NCI-H2029 (cell line): ENCODE measurements at places on chromosomes 12 and 14.

GRCh38 chr12:68506619-68507018 is 104.1 kb upstream of the RAP1B start:
- DNase-seq = no peak

GRCh38 chr12:111792155-111792855 is 25.6 kb downstream of the ALDH2 start:
- DNase-seq = no peak

GRCh38 chr12:95848575-95849388 is 10.0 kb upstream of the SNRPF start:
- peak; percentile 25 for DNase-seq

- no peak for DNase-seq
Observed at GRCh38 chr12:83389237-83389996, 702.7 kb downstream of the TMTC2 start.

GRCh38 chr12:127485528-127485927 is 781.4 kb upstream of the TMEM132C start:
- DNase-seq = no peak

GRCh38 chr12:125143491-125143890 is 78.3 kb downstream of the AACS start:
- DNase-seq = peak; percentile 29

DNA sequence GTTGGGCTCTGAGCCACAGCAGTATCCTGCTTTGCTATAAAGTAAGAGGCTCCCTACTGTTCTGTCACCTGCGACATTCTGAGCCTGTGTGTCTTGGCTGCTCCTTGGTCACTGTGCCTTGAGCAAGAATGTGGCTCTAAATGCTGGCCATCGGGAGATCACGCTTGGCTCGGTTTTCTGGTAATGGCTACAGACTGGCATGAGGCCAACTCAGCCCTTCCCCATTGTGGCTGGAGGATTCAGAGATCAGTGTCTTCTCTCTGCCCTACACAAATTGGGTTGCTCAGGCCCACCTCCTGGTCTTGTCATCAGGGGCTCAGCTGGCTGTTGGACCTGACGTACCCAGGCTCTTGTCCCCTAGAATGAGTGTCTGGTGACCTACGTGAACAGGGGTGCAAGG is 94.5 kb downstream of the PLXNC1 start:
- DNase-seq = no peak

DNA sequence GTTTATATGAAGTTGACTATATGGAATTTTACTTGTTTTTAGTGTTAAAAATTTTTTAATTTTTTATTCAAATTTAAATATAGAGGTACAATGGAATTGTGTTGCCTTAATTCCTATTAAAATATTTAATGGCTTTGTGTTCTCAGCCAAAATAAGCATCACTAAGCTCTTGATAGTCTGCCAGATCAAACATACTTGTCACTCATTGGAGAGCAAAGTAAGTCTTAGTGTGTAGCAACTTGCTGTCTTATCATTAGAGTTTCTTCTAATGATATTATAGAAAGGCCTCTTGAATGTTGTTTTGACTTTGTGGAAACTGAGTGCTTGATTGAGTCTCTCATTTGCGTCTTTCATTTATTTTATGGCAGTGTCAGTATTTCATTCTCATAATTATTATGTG is 10.7 kb downstream of the SFSWAP start:
- DNase-seq = no peak

DNA sequence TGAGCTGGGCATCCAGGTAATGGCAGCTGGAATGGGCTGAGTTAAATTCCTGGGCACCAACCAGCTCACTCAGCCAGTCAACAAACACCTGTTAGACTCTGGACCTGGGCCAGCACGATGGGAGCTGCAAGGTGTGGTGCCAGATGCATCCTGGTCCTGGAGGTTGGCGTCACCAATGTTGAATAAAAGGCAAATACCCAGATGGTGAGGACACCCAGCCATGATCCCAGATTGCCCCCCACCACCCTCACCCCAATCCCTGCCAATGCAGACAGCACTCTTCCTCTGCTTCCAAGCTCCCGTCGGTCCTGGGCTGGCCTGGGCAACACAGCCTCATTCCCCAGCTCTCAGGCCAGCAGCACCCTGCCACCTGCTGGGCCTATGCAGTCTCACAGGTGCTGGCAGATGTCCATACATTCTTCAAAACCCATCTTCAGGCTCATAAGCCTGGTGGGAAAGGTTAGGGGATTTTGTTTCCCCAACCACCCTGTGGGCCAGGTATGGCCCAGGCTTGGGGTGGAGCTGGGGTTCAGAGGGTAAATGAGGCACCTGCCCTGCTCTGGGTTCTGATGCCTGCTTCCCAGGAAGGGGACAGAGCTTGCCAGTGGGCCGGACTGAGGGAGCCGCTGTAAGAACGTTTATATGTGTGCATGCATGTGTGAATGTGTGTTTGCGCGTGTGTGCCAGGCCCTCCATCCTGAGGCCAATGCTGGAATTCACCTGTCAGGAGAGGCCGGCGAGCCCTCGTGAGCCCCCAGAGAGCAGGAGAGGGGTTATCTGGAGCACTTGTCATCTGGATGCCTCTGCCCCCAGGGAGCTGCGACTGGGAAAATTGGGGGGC is 58.0 kb downstream of the LGMN start:
- DNase-seq = peak; percentile 60

DNA sequence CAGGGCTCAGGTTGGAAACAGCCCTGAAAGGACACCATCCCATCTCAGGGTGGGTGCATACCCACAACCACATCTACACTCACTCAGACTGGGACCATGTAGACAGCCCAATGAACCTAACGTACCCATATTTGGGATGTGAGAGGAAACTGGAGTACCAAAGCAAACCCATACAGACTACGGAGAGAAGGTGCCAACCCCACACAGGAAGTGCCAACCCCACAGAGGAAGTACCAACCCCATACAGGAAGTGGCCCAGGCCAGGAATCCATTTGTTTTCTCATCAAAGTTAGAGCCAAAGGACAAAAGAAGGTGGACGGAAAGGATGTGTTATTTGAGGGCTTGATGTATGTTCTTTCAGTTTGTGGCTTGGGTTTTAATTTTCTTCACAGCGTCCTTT is 19.5 kb upstream of the SPIC start:
- DNase-seq = no peak

GRCh38 chr14:87934185-87934584 is 58.8 kb downstream of the GALC start:
- no peak for DNase-seq

DNA sequence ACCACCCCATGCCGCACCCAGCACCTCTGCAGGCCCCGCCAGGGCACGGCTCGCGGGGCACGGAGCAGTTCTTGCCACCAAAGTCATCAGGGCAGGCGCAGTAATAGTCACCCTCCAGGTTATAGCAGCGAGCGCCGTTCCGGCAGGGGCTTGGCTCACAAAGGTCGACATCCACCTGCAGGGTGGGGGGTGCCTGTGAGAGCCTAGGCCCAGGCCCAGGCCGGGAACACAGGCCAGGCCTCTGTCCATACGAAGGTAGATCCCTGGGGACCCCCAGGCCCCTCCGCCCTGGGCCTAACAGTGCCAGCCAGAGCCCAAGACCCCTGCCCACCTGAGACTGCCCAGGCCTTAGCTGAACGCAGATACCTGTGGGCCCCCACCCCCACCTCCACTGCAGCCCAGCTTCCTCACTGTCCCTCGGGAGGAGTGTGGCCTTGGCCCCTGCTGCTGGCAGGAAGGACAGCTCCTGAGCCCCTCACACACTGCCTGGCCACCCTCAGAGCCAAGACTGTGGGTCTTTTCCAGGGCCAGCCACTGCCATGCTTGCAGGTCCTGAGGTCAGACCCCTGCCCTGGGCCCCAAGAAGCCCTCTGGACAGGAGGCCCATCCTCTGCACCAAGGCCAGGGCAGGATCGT is 19.3 kb downstream of the JAG2 start:
- no peak for DNase-seq

GRCh38 chr12:114769634-114770033 is 85.7 kb upstream of the TBX3 start:
- no peak for DNase-seq

- no peak for DNase-seq
Observed at GRCh38 chr14:87567618-87568295, 425.2 kb downstream of the GALC start.

GRCh38 chr14:72154645-72155378 is 222.6 kb downstream of the RGS6 start:
- no peak for DNase-seq

DNA sequence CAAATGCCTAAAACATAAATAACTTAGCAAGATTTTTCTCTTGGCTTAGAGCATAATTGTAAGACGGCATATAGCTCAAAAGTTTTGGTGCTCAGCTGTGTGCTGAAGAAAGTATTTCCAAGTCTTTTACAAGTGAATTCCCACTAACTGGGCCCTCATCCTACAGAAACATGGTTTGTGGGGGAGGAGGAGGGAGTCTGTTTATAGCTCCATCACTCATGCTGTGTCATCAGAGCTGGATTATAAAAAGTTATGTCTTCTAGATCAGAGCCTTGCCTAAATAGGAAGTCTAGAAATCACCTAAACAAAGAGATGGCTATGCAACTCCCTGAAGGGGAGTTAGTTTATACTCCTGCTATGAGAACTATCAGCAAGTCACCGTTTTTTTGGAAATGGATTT is 65.9 kb upstream of the OTOGL start:
- no peak for DNase-seq

DNA sequence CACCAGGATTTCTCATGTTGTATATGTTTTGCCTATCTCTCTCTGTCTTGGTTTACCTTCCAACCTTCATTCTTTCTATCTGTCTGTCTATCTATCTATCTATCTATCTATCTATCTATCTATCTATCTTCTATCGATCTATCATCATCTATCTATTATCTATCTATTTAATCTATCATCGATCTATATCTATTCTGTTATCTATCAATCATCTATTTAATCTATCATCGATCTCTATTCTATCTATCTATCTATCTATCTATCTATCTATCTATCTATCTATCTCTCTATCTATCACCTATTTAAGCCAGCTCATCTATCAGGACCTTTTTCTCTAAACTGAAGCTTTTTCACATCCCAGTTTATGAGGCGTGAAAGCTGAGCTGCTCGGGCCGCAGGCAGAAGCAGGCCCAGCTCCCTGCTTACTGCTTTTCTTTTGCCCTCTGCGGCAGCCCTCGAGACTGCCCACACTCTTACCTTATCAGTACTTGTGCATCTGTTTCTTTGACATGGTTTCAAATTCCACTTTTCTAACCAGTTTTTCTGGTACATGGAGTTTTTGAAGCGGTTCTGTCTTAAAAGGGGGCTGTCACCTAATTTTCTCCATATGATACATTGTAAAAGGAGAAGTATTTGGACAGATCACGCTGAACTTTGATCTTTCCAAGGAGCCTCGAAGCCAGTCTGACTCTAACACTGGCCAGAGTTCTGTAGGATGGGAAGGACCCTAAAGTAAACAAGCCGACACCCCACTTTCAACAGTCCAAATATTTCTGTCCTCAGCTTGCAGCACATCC is 44.4 kb upstream of the GSG1 start:
- no peak for DNase-seq

GRCh38 chr12:62268956-62269355 is 8.8 kb downstream of the USP15 start:
- DNase-seq = no peak

GRCh38 chr12:4860741-4861140 is 49.0 kb upstream of the KCNA1 start:
- DNase-seq = no peak

DNA sequence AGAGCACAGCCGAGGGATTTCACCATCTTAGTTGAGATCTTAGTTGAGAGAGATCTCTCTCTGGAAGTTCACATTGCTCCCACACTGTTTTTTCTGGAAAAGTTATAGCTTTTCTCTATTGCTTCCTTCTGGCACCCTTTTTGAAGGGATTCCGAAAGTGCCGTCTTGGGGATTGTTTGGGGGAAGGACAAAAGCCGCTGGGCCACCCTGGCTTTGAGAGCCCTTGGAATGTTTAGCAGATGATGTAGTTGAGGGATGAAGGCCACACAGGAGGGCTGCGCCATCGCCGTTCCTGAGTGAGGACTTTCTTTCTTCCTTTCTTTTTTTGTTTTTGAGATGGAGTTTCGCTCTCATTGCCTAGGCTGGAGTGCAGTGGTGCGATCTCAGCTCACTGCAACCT is 17.7 kb downstream of the PLEKHG3 start:
- no peak for DNase-seq

DNA sequence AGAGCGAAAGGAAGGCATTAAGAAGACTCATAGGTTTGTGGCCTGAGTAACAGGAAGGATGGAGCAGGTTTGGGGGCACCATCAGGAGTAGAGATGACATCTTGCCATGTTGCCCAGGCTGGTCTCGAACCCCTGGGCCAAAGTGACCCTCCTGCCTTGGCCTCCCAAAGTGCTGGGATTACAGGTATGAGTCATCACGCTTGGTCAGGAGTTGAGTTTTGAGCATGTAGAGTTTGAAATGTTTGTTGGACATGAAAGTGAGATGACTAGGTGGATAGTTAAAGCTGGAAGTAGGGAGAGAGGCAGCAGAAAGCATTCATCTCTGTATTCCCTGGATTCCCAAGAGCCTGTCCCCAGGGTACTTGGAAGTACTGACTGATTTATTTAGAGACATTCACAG is 112.6 kb downstream of the ERC1 start:
- DNase-seq = no peak

- no peak for DNase-seq
Observed at GRCh38 chr14:58265401-58265800, 20.8 kb downstream of the PSMA3 start.

GRCh38 chr14:103194256-103195045 is 71.2 kb downstream of the TNFAIP2 start:
- no peak for DNase-seq

DNA sequence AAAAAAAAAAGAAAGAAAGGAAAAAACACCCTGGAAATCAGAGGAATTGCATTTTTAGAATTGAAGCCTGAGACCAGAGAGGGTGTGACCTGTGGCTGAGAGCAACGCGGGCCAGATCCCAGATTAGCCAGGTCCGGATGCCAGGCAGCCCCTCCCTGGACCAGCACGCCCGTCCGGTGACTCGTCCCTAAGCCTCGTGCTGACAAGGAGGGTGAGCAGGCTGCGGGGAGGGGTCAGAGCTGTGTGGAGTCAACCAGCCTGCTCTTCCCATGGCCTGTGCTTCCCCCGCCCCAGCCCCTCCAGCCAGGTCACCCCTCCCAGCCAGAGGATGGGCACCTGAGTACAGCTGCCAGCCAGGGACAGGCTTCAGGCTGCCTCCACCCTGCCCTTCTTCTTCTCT is 4.2 kb upstream of the KLC1 start:
- DNase-seq = no peak
